ENCODE measurements at places on chromosomes 5 and 9. TPM values are rescaled to one million over a fixed set of nuclear protein-coding genes. Genes with fewer than 3 reads are reported as not detected.

Gene WDR38
- total RNA-seq = not detected

Gene SLC36A2
- not detected for total RNA-seq

Gene TNFSF15
- under 0.01 TPM for total RNA-seq

Gene ZNF608
- total RNA-seq = 15.1 TPM

Gene SH3PXD2B
- 8.2 TPM for total RNA-seq

Gene PCDHGA10
- total RNA-seq = 6.9 TPM

Gene PLCXD3
- total RNA-seq = under 0.01 TPM

GRCh38 chr5:146327257-146327870 lies 11.3 kb upstream of the POU4F3 start:
- no peaks in the 10 kb centered on the region for H3K4me1 ChIP-seq
- DNase-seq = no peak
- H3K36me3 ChIP-seq = no peaks in the 10 kb centered on the region
- H3K4me3 ChIP-seq = no peak overlapping the region

GRCh38 chr5:148932355-148932935 lies 106.0 kb downstream of the ADRB2 start:
- no peaks in the 10 kb centered on the region for H3K27me3 ChIP-seq
- no peak for DNase-seq
- no peaks in the 10 kb centered on the region for H3K36me3 ChIP-seq
- no peak overlapping the region for H3K4me3 ChIP-seq

- H3K4me1 ChIP-seq = no peaks in the 10 kb centered on the region
- no peaks in the 10 kb centered on the region for H3K36me3 ChIP-seq
- H3K4me3 ChIP-seq = no peak overlapping the region
- H3K27ac ChIP-seq = no peak overlapping the region
Measured at GRCh38 chr5:158888206-158888605, 211.5 kb downstream of the EBF1 start.

GRCh38 chr5:82314964-82315758 lies 37.0 kb upstream of the RPS23 start:
- H3K27me3 ChIP-seq = no peaks in the 10 kb centered on the region
- no peaks in the 10 kb centered on the region for H3K36me3 ChIP-seq
- no peak overlapping the region for H3K27ac ChIP-seq
- peaks cover 6% of the 10 kb centered on the region for H3K4me1 ChIP-seq

GRCh38 chr9:4700091-4700490 lies 20.7 kb downstream of the CDC37L1 start:
- peak; percentile 10 for DNase-seq
- H3K4me3 ChIP-seq = no peak overlapping the region
- no peaks in the 10 kb centered on the region for H3K27me3 ChIP-seq

GRCh38 chr5:173178369-173178910 lies 34.1 kb downstream of the BNIP1 start:
- H3K36me3 ChIP-seq = no peaks in the 10 kb centered on the region
- H3K27ac ChIP-seq = no peak overlapping the region
- H3K27me3 ChIP-seq = peaks cover 18% of the 10 kb centered on the region
- no peak for DNase-seq
- no peak overlapping the region for H3K4me3 ChIP-seq

DNA sequence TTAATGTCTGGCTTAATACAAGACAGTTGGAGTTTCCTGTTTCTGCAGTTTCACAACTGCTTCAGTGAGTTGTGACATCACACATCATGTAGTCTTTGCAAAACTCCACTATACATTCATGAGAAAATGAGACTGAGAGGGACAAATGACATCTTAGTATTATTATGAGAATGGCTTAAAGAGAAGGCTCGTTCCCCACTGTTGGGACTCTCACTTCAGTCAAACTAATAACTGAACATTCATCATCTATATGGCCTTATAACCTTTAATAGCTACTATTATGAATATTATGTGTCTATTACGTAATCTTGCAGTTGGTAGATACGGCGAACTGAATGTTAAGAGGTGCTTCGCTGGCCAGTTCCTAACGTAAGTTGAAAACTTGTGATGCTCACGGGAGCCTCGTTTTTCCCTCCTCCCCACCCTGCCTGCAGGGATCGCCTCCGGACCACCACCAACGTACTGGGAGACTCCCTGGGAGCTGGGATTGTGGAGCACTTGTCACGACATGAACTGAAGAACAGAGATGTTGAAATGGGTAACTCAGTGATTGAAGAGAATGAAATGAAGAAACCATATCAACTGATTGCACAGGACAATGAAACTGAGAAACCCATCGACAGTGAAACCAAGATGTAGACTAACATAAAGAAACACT lies 79.4 kb downstream of the SLC1A3 start:
- no peak for DNase-seq
- no peak overlapping the region for H3K27ac ChIP-seq
- no peaks in the 10 kb centered on the region for H3K27me3 ChIP-seq
- no peaks in the 10 kb centered on the region for H3K36me3 ChIP-seq
- no peak overlapping the region for H3K4me3 ChIP-seq

- no peak overlapping the region for H3K4me3 ChIP-seq
- H3K4me1 ChIP-seq = peaks cover 2% of the 10 kb centered on the region
- no peaks in the 10 kb centered on the region for H3K27me3 ChIP-seq
- H3K27ac ChIP-seq = no peak overlapping the region
- no peak for DNase-seq
Measured at GRCh38 chr9:114310471-114311450, 12.1 kb upstream of the ORM1 start.

DNA sequence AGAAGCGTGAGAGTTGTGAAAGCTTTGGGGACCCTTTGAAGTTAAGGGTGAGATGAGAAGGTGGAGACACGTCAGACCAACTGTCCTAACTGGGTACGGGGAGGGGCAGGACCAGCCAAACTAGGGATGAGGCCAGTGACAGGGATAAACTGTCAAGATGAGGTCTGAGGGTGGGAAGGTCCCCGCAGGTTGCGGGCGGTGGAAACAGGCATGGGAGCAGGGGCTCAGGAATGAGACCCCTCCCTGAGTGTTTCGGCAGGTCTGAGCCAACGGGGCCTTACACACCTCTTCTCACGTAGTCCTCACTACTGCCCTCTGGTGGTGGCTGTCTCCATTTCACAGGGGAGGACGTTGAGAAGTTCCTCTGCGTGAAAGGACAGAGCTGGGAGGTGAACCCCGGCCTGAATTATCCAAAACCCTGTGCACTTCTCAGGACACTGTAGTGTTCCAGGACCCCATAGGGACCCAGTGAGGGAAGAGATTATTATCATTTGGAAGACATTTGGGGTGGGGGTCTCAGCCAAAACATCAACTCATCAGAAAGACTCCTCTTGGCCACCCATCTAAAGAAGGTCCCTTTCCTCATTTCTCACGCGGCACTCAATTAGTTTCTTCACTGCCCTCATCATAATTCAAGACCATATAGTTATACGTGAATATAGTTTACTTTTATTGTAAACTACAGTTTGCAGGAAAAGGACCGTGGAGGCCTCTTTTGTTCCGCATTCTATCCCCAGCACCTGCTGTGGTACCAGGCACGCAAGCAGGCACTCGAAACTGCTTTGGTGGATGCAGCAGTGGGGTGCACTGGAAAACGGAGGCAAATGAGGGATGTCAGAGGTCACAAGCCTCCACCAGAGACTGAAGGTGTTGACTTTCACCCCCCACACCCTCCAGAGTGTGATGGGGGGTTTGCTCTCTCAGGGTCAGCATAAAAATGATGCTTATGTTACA lies 21.7 kb upstream of the NANS start:
- peak overlapping the region; percentile 80 for H3K27ac ChIP-seq
- peak; percentile 75 for DNase-seq
- H3K27me3 ChIP-seq = no peaks in the 10 kb centered on the region

DNA sequence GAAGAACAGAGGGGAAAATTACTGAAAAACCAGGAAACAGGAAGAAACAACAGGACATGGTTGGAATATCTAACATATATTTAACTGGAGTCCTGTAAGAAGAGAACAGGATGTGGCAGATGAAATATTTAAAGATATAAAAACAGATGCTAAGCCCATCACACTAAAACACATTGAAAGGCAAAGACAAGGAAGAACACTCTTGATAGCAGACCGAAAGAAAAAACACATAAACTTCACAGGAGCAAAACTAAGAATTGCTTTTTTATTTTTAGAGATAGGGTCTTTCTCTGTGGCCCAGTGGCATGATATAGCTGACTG lies 324.4 kb upstream of the ARRDC3 start:
- no peak overlapping the region for H3K27ac ChIP-seq
- H3K4me1 ChIP-seq = no peaks in the 10 kb centered on the region
- no peaks in the 10 kb centered on the region for H3K36me3 ChIP-seq
- H3K4me3 ChIP-seq = no peak overlapping the region

DNA sequence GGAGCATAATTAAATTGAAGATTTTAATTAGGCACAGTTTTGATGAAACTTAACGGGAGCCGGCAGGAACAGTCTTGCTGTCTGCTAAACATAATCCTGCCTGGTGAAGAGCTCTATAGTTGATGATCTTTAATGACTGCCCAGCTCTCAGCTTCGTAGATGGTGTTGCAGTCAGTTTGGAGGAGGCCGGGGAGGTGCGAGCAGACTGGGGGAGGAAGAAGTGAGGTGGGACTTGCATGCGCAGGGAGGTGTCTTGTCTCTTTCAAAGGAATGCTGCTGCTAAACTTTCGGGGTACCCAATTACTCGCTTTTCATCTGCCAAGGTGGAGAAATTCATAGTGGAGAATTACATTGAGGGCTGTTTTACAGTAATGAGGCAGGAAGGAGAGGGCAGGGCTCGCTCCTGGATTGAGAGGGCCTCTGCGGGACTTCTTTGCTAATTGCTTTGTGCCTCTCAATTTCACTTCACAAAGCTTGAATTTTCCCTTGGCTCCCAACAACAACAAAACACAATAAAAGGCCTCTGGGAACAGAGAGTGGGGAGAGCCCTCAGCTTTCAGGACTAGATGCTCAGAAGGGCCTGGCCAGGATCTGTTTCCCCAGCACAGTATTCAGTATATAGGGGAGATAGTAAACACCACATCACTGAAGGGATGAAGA lies 257.9 kb upstream of the ADRA1B start:
- DNase-seq = no peak
- peaks cover 8% of the 10 kb centered on the region for H3K27me3 ChIP-seq
- H3K36me3 ChIP-seq = no peaks in the 10 kb centered on the region
- H3K4me1 ChIP-seq = no peaks in the 10 kb centered on the region
- H3K4me3 ChIP-seq = no peak overlapping the region

DNA sequence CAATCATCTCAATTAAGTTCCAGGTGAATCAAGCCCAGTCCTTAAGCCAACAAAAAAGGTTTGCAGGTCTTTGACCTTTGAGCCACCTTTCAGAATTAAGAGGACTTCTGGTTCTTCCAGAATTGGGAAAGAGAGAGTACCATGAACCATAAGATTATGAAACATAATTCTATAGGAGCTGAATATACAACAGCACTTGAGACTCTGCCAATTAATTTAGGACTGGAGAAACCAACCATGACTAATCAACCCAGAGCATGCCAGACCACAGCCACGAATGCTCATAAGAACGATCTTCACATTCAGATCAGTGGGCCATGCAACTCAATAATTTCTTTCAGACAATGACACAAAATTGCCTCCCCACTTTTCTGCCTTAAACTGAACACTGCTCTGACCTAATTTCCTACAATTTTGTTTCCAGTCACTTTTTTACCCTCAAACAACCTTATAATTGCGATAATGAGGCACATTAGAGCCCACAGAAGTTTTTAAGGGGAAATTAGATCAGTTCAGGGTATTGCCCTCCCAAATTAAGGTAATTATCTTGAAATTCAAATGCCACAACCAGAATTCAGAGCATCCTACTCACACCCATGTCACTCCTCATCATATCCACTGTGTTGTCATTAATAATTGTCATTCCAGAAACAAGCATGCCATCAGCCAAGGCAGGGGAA lies 213.4 kb downstream of the ATPSCKMT start:
- H3K4me3 ChIP-seq = no peak overlapping the region
- H3K4me1 ChIP-seq = no peaks in the 10 kb centered on the region

- no peaks in the 10 kb centered on the region for H3K4me1 ChIP-seq
- no peak for DNase-seq
- H3K4me3 ChIP-seq = no peak overlapping the region
- H3K27me3 ChIP-seq = no peaks in the 10 kb centered on the region
Measured at GRCh38 chr9:117273612-117274011, 141.2 kb downstream of the ASTN2 start.

GRCh38 chr9:69476797-69477196 lies 151.8 kb downstream of the ENTREP1 start:
- H3K36me3 ChIP-seq = no peaks in the 10 kb centered on the region
- no peaks in the 10 kb centered on the region for H3K4me1 ChIP-seq
- no peak for DNase-seq
- H3K27ac ChIP-seq = no peak overlapping the region

GRCh38 chr5:63961598-63962161 lies 565 bp downstream of the HTR1A start:
- no peaks in the 10 kb centered on the region for H3K27me3 ChIP-seq
- no peaks in the 10 kb centered on the region for H3K4me1 ChIP-seq
- no peak for DNase-seq
- H3K27ac ChIP-seq = no peak overlapping the region
- no peaks in the 10 kb centered on the region for H3K36me3 ChIP-seq
- H3K4me3 ChIP-seq = no peak overlapping the region

GRCh38 chr5:59569608-59570334 lies 323.8 kb downstream of the PDE4D start:
- H3K27me3 ChIP-seq = no peaks in the 10 kb centered on the region
- H3K4me1 ChIP-seq = no peaks in the 10 kb centered on the region
- H3K4me3 ChIP-seq = no peak overlapping the region

DNA sequence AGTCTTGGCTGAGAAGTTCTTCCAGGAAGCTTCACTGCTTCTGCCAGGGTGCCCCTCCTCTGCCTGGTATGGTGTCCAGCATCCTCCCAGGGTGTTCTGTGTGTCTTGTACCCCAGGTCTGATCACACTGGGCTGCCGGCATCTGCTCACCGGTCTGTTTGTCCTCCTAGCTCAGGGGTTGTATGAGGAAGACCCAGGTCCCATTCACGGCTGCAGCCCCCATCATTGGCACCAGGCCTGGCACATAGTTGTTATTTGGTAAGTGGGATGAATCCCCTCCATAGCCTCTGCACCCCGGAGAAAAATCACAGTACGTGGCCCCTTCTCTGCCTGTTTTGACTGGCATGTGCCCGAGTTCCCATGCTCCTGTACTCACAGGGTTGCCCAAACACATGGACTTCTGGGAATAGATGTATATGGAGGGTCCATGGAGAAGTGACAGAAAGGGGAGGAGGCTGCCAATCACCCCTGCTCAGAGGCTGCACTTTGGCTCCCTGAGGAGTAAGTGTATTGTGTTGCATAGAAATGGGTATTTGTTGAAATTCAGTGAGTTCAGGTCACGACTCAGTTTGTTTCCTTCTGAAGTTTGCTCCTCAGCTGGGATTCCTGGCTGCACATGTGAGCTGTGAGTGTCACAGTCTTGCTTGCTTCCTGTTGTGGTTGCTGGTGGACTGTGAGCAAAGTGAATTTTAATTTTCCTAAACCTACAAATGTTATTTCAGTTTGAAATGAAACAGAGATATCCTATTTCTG lies 96.2 kb downstream of the HSPA4 start:
- H3K4me1 ChIP-seq = no peaks in the 10 kb centered on the region
- no peak overlapping the region for H3K27ac ChIP-seq
- H3K27me3 ChIP-seq = peaks cover 4% of the 10 kb centered on the region
- DNase-seq = no peak
- no peak overlapping the region for H3K4me3 ChIP-seq
- no peaks in the 10 kb centered on the region for H3K36me3 ChIP-seq

GRCh38 chr9:98099898-98100297 lies 19.1 kb downstream of the TRIM14 start:
- H3K36me3 ChIP-seq = peaks cover 1% of the 10 kb centered on the region
- H3K4me1 ChIP-seq = no peaks in the 10 kb centered on the region
- H3K4me3 ChIP-seq = no peak overlapping the region
- H3K27me3 ChIP-seq = no peaks in the 10 kb centered on the region
- DNase-seq = no peak
- no peak overlapping the region for H3K27ac ChIP-seq
